ENCODE measurements at places on chromosomes 5 and 9.
A peak's percentile ranks its signal among the peaks of the same experiment; 100 is the strongest.

DNA sequence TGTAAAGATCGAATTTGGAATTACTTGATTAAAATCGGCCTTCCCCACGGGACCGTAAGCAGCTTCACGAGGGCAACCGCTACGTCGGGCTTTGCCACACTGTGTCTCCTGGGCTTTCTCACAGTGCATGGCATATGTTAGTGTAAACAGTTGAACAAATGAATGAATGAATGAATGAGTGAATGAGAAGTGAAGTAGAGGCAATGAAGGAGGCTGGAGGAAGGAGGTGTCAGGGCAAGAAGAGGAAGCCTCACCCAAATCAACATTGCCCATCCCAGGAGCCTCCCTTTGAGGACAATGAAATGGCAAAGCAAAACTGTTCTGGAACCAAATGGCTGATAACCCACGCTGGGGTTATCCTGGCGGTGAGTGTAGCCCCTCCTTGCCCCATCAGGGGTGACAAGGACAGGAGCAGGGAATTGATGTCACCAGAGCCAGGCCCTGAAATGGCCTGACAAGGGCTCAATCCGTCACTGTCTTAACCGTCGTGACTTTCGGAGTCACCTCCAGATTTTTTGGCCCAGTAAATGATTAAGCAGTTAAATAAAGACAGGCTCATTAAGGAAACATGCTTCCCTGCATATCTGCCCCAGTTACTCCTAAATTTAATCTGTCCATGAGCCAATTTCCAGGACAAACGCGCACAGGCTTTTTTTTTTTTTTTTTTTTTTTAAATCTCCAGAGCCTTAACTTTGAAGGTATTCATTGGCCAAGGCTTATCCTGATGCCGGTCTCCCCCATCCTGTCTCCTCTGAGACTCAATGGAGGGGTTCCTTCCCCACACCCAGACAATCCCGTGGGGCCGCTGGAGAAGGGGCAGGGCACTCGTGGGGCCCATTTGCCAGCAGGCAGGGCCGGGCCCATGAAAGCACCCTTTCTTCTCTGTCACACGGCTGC lies 88.4 kb upstream of the BOD1 start:
- DNase-seq = no peak

- no peak for DNase-seq
Observed at GRCh38 chr5:75660678-75661465, 49.6 kb downstream of the ANKDD1B start.

DNA sequence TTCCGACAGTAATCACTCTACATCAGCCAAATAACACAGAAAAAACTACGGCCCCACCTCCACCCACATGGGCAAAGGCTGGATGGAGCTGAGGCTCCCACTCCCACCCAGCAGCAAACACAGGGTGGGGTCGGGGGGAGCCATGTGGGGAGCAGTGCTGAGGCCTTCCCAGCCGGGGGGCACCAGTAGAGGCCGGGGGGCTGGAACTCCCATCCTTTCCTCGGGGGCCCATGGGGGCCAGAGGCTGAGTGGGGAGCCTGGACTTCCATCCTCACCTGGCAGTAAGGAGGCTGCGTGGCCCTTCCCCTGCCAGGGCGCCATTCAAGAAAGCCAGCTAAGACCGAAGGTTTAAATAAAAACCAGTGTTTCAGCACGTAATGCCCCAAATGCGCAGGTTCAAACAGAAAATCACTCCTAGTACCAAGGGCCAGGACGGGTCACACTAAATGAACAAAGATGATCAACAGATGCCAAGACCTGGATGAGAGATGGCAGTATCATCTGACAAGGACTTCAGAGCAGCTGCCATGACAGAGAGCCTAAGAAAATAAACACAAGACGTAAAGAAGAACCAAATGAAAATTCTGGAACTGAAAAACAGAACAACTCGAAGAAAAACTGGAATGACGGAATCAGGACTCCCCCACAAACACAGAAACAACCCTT lies 9.4 kb downstream of the CCDC127 start:
- no peak for DNase-seq

GRCh38 chr5:116524051-116524904 lies 50.3 kb downstream of the SEMA6A start:
- DNase-seq = no peak

- peak; percentile 59 for DNase-seq
Observed at GRCh38 chr5:181261320-181262049, 542 bp upstream of the TRIM52 start.

DNA sequence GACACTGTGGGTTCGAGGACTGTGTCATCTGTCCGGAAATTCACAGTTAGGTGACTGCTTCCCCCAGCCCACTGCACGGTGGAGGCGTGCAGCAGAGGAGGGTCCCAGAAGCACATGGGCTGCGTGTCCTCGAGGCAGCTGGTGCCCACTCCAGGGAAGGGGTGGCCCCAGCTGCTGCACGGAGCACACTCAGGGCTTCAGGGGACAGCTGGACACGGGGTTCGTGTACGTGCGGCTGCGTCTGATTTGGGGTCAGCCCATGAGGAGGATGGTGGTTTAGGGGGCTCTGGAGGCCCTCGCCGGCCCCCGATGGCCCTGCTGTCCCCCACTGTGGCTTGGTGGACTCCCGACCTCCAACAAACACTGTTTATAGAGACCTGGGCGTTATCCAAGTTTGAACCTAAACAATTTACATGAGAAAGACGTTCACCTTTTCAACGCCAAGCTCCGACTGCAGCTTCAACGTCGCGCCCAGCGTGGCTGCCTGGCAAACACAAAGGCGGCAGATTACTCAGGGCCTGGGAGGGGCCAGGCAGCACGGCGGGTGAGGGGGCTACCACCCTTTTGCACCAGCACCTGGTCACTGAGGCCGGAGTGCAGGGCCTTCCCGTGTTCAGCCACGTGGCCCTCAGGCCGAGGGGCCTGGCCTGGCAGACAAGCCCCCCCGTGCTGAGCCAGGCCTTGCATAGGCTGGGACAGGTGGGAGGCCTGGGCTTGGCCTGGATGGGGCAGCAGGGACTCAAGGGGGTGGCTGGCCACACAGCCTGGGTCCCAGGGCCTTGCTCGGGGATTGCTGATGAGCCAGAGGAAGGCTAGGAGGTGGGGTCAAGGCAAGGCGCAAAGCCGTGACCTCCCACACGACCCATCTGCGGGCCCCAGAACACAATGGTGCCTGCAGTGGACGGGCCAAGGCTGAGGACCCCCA lies 55.2 kb downstream of the EXD3 start:
- no peak for DNase-seq

- DNase-seq = peak; percentile 42
Observed at GRCh38 chr5:127961006-127961762, 122.4 kb upstream of the SLC12A2 start.

DNA sequence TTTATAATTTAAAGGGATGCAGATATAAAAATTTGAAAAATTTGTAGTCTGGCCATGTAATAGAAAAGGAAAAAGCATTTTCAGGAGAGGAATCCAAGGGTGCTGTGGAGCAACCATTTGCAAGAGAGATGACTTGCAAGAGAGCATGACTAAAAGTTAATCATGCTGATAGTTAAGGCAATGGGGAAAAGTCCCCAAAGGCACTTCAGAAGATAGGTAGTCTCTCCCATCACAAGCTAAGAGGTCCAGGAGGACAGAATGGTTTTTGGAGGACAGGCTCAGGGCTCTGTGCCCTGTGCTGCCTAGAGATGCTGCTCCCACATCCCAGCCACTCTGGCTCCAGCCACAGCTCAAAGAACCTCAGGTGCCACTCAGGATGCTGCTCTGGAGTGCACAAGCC lies 38.8 kb downstream of the DNAJB5 start:
- no peak for DNase-seq

- DNase-seq = no peak
Observed at GRCh38 chr5:126301056-126301455, 122.2 kb upstream of the GRAMD2B start.

DNA sequence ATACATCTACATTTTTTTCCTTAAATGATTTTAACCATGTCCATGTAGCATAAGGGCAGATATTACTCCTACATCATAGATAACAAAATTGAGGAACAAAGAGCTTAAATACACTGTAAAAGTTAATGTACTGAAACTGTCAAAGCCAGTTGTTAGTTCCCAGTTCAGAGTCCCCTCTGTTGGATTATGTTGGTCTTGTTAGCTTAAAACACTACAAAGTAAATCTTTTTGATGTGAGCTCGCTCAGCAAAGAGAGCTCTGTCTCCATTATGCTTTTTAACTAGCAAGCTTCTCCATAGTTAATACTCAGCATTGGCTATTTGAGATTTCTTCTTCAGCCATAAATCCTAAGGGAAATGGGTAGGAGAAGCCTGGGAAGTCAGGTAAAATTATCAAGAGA lies 149.1 kb downstream of the ADAMTS6 start:
- no peak for DNase-seq

DNA sequence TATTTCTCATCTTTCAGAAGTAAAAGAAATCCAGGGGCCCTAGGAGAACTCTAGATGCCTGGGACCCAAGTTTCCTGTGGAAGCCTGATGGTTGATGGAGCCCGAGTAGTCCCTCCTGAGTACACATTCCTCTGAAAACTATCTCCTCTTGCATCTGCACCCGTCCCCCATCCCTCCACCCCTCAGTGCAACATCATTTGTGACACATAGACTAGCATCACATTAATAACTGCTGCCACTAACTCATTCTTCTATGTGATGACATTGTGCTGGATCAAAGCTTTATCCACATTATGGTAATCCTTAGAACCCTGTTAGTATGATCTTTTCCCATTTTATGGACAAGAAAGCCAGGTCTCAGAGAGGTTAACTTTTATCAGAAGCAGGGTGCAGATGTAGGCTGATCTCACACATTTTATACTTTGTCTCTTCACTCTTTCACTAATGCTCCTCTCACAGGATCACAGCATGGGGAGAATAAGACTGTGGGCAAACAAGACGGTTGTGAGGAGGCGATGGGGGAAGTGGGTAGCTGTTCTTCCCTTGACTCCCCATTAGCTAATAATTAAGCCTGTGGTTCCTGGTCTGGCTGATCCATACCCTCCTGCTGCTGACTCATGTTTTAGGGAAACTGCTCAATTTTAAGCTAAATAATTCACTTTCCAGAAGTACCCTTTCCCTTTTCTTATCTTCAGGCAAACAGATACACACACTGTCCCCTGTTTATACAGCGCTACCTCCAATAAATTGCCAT lies 3.9 kb upstream of the HK3 start:
- no peak for DNase-seq

DNA sequence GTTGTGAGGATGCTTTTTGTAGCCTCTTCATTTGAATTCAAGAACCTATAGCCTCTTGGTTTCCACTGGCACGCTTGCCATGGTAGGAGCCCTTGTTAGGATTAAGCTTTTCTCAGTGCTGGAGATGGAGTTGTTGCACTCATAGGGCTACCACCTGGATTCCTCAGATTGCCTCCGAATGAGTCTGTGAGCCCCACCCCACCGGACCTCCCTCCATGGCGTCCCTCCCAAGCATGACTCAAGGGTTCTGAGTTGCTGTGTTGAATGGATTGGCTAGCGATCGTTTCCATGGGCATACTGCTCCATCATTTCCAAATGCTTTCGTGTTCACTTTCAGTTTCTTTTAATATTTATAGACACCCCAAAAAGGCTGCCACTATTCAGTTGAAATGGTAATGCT lies 69.9 kb downstream of the DAPK1 start:
- DNase-seq = no peak

DNA sequence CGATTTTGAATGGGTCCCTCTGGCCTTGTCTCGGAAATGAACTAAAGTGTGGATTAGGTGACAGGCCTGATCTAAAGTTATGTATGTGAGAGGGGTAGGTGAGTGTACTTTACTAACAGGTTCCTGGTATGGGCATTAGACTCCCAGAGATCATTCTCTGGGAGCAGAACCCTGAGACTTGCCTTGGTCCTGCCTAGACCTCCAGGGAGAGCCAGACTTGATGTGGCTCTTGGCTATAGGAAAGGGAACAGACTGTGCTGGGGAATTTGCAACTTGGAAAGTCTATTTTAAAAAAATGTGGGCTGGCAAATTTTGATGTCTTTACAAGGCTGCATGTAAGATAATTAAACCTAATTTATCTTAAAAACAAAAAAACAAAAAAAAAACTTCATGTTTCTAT lies 49.8 kb upstream of the NREP start:
- no peak for DNase-seq

DNA sequence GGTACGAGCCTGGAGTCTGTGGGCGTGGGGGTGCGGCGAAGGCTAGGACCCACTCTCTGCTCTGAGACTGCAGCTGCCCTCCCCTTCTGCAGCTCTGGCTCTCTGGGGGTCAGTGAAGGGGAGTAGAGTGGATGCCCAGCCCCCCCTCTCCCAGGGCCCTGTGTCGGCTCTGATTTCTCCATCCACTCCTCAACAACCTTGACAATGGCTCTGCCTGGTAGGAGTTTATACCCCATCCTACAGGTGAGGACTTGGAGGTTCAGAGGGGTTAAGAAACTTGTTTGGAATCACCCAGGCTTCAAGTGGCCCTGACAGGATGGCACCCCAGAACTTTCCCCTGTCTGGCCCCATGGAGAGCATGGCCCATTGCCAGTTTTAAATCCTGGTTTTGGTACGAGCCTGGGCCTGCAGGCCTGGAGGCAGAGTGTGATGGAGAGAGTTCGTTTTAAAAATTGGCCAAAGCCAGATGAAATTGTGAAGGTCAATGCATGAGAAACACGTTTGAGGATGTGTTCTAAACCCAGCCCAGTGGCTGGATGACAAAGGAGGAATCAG lies 22.3 kb downstream of the NCS1 start:
- no peak for DNase-seq

GRCh38 chr5:38022631-38023030 lies 182.8 kb upstream of the GDNF start:
- DNase-seq = no peak

DNA sequence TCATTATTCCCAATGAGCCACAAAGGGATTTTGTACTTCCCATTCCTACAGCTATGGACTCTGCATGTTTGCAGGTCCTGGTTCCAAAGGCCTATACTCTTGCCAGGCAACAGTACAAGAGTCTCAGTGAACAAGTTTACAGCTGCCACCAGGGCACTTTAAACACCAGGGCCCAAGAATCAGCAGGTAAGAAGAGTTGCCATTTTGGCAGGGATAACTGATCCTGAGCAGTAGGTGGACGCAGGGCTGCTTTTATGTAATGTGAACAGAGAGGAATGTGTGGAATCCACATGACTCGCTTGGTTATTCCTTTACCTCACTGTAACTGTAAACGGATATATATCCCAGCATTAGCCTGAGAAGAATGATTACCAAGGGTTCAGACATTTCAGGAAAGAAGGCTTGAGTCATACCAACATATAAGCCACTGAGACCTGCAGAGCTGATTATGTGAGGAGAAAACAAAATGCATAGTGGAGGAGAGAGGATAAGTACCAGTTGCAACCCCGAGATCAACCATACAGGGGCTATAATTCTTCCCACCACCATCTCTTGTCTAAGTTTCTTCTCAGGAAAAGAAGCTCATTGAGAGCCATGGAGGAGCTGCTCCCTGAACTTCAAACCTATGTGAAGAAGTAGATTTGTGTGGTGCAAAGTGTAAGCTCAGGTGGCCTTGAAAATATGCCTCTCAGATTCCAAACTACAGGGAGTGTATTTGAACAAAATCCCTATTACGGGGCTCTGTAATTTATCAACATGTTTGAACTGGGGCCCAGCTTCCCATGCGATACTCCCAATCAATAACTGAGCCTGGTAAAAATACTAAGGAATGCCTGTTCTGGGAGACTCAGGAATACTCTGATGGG lies 24.6 kb downstream of the RAPGEF6 start:
- DNase-seq = peak; percentile 90

Measured in kidney capillary endothelial cell (primary cell).